ENCODE measurements at places on chromosomes 6 and 20.

DNA sequence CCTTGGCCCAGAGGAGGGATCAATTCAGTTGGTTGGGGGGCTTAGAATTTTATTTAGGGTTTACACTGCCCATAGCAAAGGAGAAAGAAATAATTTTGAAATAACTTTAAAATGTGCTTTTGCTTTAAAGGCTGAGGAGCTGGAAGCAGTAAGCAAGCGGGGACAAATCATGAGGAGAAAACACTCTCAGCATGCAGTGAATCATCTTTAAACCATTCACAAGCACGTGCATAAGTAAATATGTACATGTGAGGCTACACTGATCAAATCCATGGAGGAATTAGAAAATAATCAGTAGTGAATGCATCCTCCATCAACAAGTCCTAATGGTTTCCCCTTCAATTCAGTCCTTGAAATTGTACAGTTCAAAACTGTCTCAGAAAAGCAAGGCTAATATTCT, 181.0 kb downstream of the MTFR2 start:
- DNase-seq = peak; percentile 81

- DNase-seq = no peak
Measured at GRCh38 chr6:106823732-106824351, 150.7 kb downstream of the CD24 start.

DNA sequence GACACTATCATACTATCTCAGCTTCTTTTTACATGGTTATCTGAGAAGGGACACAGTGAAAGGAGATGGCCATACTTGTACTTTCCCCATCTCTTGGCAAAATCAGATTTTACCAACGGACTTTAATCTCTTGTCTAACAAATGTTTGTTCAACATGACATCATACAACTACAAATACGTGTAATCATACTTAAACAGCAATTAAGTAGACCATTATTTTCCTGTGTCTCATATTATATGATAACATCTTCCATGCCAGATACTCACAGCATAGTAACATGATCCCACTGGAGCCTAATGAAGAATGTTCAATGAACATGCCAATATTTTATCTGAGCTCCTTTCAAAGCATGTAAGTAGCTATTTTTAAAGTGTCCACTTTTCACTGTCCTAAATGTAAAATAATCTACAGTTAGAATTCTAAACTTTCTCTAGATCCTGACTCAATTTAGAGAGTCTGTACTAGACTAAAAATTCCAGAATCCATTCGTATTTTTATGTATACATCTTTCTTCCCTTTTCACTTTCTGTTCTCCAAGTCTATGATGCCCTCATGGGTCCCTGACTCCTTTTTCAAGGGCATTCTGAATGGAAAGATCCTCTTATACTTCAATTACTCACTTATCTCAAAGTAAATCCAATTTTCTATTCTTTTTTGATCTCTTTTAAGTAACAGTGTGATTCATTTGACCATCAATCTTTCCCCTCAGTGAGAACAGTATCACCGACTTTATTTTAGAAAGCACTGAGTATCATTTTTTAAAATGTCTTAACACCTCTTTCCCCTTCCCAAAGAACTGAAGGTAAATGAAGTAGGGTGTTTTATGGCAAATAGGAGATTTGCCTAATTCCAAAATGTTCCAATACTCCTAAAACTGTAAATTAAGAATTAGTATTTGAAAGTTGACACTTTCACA, 133.5 kb downstream of the CDK19 start:
- no peak for DNase-seq

- DNase-seq = no peak
Measured at GRCh38 chr20:11907621-11908020, 10.1 kb upstream of the BTBD3 start.

DNA sequence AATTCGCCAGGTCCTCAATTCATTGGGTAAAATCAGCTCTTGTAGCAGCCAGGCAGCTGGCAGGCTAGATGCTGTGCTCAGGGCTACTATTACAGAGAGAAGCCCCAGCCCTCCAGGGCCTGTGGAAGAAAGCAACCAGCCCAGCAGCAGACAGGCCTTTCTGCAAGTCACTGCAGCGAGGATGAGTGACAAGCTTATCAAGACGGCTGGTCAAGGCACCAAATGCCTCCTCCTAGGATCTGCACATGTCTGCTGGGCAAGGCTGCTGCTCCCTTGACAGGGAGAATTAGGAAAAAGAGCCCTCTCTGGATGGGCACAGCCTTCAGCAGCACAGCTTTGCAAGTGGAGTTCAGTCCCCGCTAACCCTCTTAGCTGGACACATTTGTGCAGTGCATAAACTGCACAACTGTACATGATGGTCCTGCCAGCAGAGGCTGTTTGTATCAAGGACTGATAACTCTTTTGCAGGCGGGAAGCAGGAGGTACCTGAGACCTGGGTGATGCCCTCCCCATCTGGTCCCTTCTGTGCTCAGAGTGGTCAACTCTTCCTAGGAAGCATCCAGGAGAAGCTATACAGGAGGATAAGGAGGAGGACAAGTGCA, 89.9 kb downstream of the CDC5L start:
- no peak for DNase-seq

GRCh38 chr6:38483526-38483925, 156.2 kb downstream of the BTBD9 start:
- no peak for DNase-seq

GRCh38 chr20:45044084-45044573, 56.8 kb downstream of the KCNS1 start:
- peak; percentile 83 for DNase-seq

GRCh38 chr20:25481918-25482253, 74.4 kb downstream of the GINS1 start:
- no peak for DNase-seq

- peak; percentile 90 for DNase-seq
Measured at GRCh38 chr6:112232845-112233256, 21.5 kb downstream of the LAMA4 start.

GRCh38 chr20:20076297-20077065, 24.1 kb downstream of the CFAP61 start:
- peak; percentile 89 for DNase-seq

DNA sequence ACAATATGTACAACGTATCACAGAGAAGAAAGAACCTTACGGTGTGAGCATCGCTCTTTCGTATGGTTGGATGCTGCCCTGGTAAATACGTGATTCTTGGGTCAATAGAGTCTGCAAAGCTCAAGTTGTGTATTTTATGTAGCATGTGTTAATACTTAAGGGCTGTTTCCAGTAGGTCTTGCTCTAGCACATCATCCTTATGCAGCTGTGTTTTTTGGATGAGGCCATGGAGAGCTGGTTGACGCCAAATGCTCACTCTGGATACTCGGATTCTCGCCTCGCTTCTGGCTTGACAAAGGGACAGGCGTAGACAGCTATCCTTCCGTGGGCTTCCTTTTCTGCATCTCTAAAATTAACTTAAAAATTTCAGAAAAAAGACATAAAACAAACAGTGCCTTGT, 38.9 kb downstream of the SNRNP48 start:
- DNase-seq = no peak

DNA sequence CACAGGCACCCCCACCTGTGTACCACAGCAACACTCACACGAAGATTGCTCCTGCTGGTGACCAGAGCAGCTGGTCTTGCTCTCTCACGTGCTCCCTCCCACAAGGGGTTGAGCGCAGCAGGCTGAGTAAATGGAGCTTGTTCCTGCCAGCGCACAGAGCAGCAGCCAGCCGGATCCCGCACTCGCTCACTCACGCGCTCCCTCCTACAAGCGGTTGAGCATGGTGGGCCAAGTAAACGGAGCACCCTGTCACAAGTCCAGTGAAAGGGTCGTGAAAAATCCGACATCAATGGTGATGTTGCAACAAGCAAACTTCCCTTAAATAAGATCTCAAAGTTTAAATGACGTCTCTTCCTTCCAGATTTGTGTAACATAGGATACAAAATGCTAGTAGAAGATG, 313.7 kb downstream of the FOXC1 start:
- no peak for DNase-seq

DNA sequence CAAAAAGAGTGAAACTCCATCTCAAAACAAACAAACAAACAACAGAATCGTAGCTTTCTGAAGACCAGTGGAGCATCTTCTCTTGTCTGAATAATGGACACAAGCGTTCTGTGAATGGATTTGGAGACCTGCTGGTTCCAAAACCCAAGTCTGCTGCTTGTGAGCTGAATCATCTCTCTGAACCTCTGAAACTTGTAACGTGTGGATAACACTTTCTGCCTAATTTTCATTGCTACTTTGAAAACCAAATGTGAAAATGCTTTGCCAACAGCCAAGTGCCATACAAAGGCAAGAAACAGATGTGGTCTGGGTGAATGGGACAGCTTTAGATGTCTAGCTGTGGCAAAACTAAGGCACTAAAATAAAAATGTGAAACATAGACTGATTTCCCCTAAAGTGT, 44.3 kb downstream of the PHACTR1 start:
- no peak for DNase-seq

- no peak for DNase-seq
Measured at GRCh38 chr20:32515631-32516101, 69.5 kb downstream of the NOL4L start.

- no peak for DNase-seq
Measured at GRCh38 chr6:6750594-6751265, 162.2 kb downstream of the LY86 start.

DNA sequence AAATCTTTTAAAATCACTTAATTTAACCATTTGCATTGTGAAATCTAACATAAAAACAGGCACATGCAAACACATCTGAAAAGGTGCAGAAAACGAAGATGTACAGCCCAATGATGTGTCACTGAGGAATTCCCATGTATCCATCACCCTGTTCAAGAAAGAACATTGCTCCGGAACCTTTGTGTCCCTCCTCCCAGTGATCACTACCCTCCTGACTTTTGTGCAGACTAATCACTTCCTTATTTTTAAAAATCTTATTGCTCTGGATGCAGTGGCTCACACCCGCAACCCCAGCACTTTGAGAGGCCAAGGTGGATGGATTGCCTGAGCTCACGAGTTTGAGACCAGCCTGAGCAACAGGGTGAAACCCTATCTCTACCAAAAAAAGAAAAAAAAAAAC, 14.6 kb downstream of the GINS1 start:
- DNase-seq = no peak

- DNase-seq = no peak
Measured at GRCh38 chr6:157246771-157247484, 76.4 kb downstream of the TMEM242 start.

GRCh38 chr6:56520218-56520617, 122.5 kb downstream of the DST start:
- DNase-seq = peak; percentile 67

DNA sequence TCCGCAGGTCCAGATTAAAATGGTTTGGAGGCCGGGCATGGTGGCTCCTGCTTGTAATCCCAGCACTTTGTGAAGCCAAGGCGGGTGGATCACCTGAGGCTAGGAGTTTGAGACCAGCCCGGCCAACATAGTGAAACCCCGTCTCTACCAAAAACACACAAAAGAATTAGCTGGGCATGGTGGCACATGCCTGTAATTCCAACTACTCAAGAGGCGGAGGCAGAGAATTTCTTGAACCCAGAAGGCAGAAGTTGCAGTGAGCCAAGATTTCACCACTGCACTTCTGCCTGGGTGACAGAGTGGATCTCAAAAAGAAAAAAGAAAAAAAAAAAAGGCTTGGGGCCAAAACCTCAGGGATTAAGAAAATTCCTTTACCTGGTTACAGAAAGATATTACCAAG, 30.5 kb downstream of the C6orf15 start:
- no peak for DNase-seq

DNA sequence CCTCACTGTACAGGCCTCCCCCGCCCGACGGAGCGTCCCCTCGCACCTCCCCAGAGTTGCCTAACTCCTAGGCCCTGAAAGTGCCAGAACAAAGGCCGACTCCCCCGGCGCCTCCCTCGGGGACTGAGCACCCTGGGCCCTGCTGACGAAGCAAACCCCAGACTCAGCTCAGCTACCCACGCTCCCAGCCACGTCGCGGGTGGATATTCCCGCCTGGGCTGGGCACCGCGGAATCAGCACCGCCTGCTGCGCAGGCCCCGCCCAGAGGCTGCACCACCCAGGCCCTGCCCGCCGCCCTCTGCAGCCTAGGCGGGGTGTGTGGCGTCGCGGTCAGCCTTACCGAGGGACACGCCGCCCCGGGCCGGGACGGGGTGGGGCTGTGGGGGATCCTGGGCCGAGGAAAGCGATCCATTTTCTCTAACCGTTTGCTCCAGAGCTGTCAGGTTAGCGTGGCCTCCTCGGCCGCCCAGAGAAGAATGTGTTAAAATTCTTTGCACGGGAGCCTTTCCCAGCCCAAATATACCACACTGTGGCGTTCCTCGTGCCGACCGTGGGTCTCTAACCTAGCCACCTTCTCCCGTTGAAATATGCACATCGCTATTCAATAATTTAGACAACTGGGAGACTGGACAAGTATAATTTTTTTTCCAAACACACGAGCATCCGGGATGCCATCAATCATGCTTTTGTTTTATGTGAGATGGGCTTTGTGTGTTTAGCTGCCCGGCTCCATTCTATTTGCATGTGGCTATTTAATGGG, 31.4 kb downstream of the TFAP2A start:
- no peak for DNase-seq

- DNase-seq = no peak
Measured at GRCh38 chr6:170347091-170347490, 40.5 kb downstream of the FAM120B start.

Data from fibroblast of skin of scalp (primary cell).